Fibroblast of gingiva (primary cell): ENCODE measurements at places on chromosomes 2 and 18.
A peak's percentile ranks its signal among the peaks of the same experiment; 100 is the strongest.

DNA sequence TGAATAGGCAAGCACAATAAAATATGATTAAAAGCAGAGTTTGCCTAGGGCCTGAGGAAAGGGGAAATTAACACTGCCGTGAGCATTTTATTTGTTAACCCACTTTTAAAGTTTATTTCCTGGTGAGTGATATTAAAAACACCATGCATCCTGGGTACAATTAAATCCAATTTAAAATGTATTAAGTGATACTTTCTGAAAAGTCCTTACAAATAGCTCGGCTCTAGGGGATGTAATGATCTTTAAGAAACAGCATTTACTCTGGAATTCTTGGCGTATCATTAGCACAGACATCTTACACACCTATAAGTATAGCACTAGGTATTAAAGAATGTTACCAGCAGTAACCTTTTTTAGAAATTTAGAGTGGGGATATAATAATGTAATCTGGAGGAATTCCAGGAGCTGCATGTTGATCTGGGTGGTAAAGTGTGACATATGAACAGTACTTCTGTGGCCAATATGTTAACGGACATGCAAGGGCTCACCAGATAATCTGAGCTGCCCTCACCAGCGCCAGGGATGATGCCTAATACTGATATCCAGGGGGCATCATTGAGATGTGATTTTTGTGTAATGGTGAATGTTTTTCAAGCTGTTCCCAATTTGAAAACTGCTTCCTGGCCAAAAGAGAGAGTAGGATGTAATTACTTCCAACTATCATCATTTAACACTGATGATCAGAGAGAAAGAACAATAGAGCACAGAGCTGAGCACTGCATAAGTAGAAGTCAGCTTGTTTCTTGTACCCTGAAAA is 235.9 kb downstream of the DSEL start:
- peak; percentile 59 for DNase-seq

DNA sequence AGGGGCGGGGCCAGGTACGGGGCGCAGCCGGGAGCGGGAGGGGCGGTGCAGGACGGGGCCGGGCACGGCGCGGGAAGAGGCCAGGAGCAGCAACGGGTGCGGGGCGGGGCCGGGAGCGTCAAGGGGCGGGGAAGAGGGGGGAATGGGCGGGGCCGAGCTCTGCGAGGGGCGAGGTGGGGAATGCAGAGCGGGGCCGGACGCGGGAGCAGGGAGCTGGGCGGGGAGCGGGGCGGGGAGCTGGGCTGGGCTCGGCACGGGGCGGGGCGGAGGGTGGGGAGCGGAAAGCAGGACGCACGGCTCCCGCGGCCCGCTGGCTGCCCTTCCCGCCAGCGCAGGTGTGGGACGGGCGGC is at the start of gene IMPA2:
IMPA2 (plus strand) TSS at position 316 of the 351 bp plus-strand sequence. CDS start 163 bp downstream, outside the sequence.
- DNase-seq = peak; percentile 99

GRCh38 chr18:51194604-51195003 is 2.9 kb downstream of the MEX3C start:
- DNase-seq = no peak

- no peak for DNase-seq
These were observed 194.8 kb downstream of the CD226 start for GRCh38 chr18:69752737-69753380.

DNA sequence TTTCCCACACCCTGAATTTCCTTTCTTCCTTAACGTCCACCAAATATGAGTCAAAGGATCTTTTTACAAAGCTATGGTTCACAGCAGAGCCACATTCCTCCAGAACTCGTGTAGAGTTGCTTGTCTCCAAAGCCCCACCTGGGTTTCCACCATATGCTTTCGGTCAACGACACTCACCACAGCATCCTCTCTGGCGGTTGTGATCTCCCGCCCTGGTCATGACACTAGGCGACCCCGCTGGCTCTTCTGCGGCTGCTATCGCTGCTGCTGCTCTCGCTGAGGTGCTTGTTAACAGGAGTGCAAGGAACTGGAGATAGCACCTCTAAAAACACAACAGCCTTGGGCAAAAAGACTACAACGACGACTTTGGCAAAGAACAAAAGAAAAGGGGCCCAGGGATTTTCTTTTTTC is 340 bp downstream of the SLC40A1 start:
- DNase-seq = no peak

- no peak for DNase-seq
These were observed 53.4 kb downstream of the TCF4 start for GRCh38 chr18:55534547-55534946.

GRCh38 chr2:230814616-230815015 is 50.1 kb upstream of the ITM2C start:
- no peak for DNase-seq

DNA sequence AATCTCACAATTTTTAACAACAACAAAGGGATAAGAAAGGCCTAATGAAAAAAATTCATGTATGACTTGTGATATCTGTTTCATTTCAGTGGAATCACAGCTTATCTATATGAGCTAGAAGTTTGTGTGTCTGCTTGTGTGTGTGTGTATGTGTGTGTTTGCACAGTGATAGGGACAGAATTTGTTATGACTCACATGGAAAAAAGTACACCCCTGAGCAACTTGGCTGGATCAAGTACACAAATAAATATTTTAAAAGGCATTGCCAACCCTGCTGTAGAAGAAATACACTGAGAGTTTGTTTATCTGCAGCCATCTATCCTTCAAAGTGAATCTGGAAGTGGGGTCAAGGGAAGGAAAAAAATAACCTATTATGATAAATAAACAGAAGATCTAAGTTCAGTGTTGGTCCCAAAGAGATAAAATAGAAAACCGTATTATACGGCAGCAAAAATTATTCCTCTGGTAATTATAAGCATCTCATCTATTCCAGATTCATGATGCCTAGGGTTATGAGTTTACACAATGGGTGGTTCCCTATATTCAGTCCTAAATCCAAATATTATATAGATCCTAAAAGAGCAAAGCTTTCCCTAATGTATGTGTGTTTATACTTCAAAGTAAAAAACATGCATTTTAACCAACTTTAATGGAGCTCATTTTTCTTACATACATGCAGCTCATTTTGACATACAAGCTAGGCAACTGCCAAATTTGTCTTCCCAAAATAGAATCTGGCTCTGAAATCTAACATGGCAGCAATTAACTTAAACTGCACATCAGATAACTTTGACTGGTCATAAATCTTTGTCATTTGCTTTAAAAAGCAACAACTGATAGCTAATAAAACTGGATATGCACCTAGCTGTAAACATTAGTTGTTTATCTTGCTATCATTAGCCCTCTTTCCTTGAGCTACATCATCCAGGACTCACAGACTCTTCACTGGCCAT is 420.6 kb downstream of the IRS1 start:
- peak; percentile 84 for DNase-seq
